ENCODE measurements at places on chromosomes 5 and 9. TPM values are rescaled to one million over a fixed set of nuclear protein-coding genes. Genes with fewer than 3 reads are reported as not detected.

The REXO4 gene
- total RNA-seq: 25.0 TPM

The RAD1 gene
- total RNA-seq: 43.8 TPM

The PPP2CA gene
- 158 TPM for total RNA-seq

The PCDHB7 gene
- total RNA-seq: not detected

The PFDN1 gene
- 56.3 TPM for total RNA-seq

The HK3 gene
- total RNA-seq: 0.46 TPM

DNA sequence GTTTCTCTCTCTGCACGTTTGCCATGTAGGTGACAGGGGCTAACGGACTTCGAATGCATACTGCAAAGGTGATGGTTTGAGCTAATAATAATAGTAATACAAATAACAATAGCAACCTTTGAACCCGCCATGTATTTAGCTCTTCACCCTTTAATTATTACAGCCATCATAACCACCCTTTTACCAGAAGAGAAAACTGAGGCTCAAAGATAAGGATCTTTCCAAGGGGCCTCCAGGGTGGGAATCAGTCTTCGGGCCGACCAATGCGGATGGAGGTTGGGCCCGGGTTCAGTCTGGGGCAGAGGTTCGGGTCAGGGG, 494 bp downstream of the CDKN2AIPNL start:
- no peaks in the 10 kb centered on the region for H3K36me3 ChIP-seq
- H3K27ac ChIP-seq: peak overlapping the region; percentile 89
- H3K4me1 ChIP-seq: peaks cover 49% of the 10 kb centered on the region
- DNase-seq: no peak
- no peaks in the 10 kb centered on the region for H3K27me3 ChIP-seq

- no peak for DNase-seq
- H3K27me3 ChIP-seq: no peaks in the 10 kb centered on the region
- H3K4me1 ChIP-seq: no peaks in the 10 kb centered on the region
- H3K36me3 ChIP-seq: no peaks in the 10 kb centered on the region
These were observed 324.8 kb downstream of the PRELID2 start for GRCh38 chr5:145510324-145510723.

- H3K4me1 ChIP-seq: no peaks in the 10 kb centered on the region
- H3K27me3 ChIP-seq: peaks cover 17% of the 10 kb centered on the region
- H3K27ac ChIP-seq: no peak overlapping the region
- no peak for DNase-seq
- H3K4me3 ChIP-seq: no peak overlapping the region
These were observed 116.6 kb upstream of the GAS1 start for GRCh38 chr9:87063871-87064270.

DNA sequence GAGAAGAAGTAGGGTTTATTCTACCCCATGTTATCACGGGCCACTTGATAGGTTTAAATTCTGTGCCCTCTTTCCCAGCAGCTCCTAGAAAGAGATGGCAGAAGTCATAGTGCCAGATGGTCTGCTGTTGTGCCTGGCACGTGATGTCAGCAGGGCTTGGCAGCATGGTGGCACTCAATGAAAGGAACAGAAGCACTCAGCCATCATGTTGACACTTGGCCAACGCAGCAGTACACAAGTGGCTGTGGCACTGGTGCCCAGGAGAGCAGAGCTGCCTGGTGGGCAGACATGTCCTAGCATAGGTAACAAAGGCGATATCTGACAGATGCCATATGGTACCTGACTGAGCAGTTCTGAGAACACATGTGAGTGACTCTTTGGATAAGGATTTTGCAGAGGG, 796.4 kb upstream of the ACO1 start:
- no peak overlapping the region for H3K27ac ChIP-seq
- H3K4me3 ChIP-seq: no peak overlapping the region
- DNase-seq: no peak

GRCh38 chr5:62283861-62284260, 22.1 kb upstream of the KIF2A start:
- peaks cover 60% of the 10 kb centered on the region for H3K4me1 ChIP-seq
- H3K36me3 ChIP-seq: peaks cover 30% of the 10 kb centered on the region
- H3K27me3 ChIP-seq: no peaks in the 10 kb centered on the region
- no peak overlapping the region for H3K4me3 ChIP-seq
- peak overlapping the region; percentile 98 for H3K27ac ChIP-seq
- DNase-seq: no peak

GRCh38 chr9:90546200-90546599, 96.4 kb downstream of the DIRAS2 start:
- H3K27ac ChIP-seq: no peak overlapping the region
- H3K4me3 ChIP-seq: no peak overlapping the region
- H3K36me3 ChIP-seq: no peaks in the 10 kb centered on the region
- H3K4me1 ChIP-seq: no peaks in the 10 kb centered on the region

GRCh38 chr5:169812786-169813185, 167.5 kb downstream of the INSYN2B start:
- H3K27me3 ChIP-seq: no peaks in the 10 kb centered on the region
- H3K4me1 ChIP-seq: peaks cover 6% of the 10 kb centered on the region
- no peak overlapping the region for H3K4me3 ChIP-seq
- H3K36me3 ChIP-seq: peaks cover 11% of the 10 kb centered on the region

GRCh38 chr5:139747583-139748504, 47.8 kb upstream of the PSD2 start:
- H3K4me3 ChIP-seq: peak overlapping the region; percentile 75
- no peak overlapping the region for H3K27ac ChIP-seq
- peaks cover 48% of the 10 kb centered on the region for H3K4me1 ChIP-seq
- peak; percentile 69 for DNase-seq

GRCh38 chr5:165538065-165538464, 2032.6 kb downstream of the MAT2B start:
- H3K27me3 ChIP-seq: no peaks in the 10 kb centered on the region
- DNase-seq: no peak
- no peak overlapping the region for H3K4me3 ChIP-seq
- no peak overlapping the region for H3K27ac ChIP-seq
- no peaks in the 10 kb centered on the region for H3K36me3 ChIP-seq

- peaks cover 25% of the 10 kb centered on the region for H3K27me3 ChIP-seq
- peaks cover 5% of the 10 kb centered on the region for H3K4me1 ChIP-seq
- DNase-seq: no peak
These were observed 154.3 kb upstream of the PITX1 start for GRCh38 chr5:135188233-135188914.

GRCh38 chr9:311841-312240, 97.2 kb downstream of the DOCK8 start:
- no peaks in the 10 kb centered on the region for H3K27me3 ChIP-seq
- no peak overlapping the region for H3K27ac ChIP-seq
- peaks cover 4% of the 10 kb centered on the region for H3K36me3 ChIP-seq
- no peak for DNase-seq

GRCh38 chr5:52878656-52879055, 90.9 kb downstream of the ITGA1 start:
- H3K27ac ChIP-seq: no peak overlapping the region
- no peak overlapping the region for H3K4me3 ChIP-seq
- no peak for DNase-seq
- H3K36me3 ChIP-seq: peaks cover 2% of the 10 kb centered on the region

DNA sequence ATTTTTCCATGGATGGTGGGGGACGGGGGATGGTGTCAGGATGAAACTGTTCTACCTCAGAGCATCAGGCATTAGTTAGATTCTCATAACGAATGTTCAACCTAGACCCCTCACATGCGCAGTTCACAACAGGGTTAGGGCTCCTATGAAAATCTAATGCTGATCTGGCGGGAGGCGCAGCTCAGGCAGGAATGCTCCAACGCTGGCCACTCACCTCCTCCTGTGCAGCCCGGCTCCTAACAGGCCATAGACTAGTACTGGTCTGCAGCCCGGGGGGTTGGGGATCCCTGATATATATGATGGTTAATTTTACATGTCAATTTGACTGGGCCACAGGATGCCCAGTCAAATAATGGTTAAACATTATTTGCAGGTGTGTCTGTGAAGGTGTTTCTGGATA, 199.0 kb upstream of the NR4A3 start:
- H3K27ac ChIP-seq: no peak overlapping the region
- H3K36me3 ChIP-seq: no peaks in the 10 kb centered on the region
- no peaks in the 10 kb centered on the region for H3K27me3 ChIP-seq
- DNase-seq: no peak
- no peak overlapping the region for H3K4me3 ChIP-seq

DNA sequence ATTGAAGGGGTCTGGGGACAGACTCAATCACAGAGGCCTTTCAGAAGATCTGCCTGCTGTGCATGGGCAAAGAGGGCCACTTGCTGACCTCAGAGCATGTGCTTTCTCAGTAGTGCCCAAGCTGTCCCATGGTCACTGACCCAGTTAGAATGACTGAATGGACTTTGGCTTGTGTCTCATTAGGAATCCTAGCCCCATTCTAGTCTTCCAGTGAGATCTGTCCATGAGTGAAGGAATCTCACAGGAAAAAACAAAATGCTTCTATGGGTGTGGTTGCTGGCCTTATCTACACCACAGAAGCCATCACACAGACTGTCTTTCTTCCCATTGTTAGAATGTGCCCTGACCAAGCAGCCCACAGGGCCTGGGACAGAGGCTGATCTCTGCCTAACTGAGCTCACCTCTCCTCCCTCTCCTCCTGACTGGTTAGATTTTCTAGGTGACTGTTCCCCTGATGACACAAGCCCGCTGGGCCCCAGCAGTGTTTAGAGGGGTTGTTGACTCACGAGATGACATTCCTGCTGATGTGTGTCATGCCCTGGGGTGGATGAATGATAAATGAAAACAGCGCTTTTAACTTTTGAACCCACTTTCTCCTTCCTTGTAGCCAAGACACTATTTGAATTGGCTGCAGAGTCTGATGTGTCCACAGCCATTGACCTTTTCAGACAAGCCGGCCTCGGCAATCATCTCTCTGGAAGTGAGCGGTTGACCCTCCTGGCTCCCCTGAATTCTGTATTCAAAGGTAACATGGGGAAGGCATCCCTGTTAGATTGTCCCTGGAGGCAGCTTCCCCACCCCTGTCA, 24.8 kb downstream of the TGFBI start:
- H3K36me3 ChIP-seq: no peaks in the 10 kb centered on the region
- H3K4me1 ChIP-seq: no peaks in the 10 kb centered on the region
- no peak overlapping the region for H3K4me3 ChIP-seq
- DNase-seq: no peak
- no peaks in the 10 kb centered on the region for H3K27me3 ChIP-seq

DNA sequence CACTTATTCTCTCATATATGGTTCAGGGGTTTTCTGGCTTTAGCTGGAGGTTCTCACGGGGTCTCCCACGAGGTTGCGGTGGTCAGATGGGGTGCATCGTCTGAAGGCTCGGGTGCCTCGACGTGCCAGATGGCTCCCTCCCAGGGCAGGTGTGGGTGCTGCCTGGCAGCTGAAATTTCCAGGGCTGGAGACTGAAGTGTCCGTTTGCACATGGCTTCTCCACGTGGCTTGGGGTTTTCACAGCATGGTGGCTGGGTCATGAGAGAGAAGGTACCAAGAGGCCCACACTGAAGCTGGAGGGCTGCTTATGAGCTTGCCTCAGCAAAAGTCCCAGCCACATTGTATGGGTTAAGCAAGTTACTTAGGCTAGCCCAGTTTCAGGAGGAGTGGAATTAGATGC, 218.6 kb downstream of the AGTPBP1 start:
- H3K27ac ChIP-seq: no peak overlapping the region
- H3K36me3 ChIP-seq: no peaks in the 10 kb centered on the region
- H3K4me3 ChIP-seq: peak overlapping the region; percentile 82

- no peak overlapping the region for H3K4me3 ChIP-seq
- H3K4me1 ChIP-seq: no peaks in the 10 kb centered on the region
- H3K27ac ChIP-seq: no peak overlapping the region
- no peaks in the 10 kb centered on the region for H3K36me3 ChIP-seq
- H3K27me3 ChIP-seq: no peaks in the 10 kb centered on the region
These were observed 493.2 kb upstream of the KLF4 start for GRCh38 chr9:107982745-107983144.

DNA sequence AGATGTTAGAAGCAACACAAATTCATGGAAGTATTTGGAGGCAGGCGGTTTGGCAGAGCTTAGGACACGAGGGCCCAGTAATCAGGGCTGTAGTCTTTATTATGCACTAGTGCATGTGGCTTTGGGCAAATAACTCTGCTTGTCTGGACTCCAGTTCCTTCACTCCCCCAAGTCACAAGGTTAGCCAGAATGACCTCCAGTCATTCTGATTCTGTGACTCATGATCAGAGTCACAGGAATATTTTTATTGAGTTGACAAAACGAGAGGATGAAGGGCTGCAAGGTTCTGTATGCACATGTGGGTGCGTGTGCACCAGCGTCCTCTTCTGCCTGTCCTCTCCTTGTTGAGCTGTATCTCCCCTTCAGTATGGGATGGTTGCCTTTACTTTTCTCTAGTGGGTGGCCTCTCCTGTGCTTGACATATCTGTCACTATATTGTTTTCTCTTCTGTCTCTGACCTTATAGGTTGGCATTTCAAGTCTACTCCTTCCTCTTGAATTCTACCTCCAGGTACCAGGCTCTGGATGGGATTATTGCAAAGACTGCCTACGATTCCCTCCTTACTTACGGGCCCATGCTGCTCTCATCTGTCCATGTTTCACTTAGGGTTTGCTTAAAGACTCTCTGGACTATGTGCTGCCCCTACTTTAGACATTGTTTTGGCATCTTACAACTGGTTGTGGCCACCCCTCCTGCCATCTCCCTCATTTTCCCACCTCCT, 94.6 kb downstream of the KDM4C start:
- H3K36me3 ChIP-seq: peaks cover 7% of the 10 kb centered on the region
- H3K27me3 ChIP-seq: no peaks in the 10 kb centered on the region
- H3K27ac ChIP-seq: no peak overlapping the region
- no peak for DNase-seq
- no peak overlapping the region for H3K4me3 ChIP-seq
- no peaks in the 10 kb centered on the region for H3K4me1 ChIP-seq

DNA sequence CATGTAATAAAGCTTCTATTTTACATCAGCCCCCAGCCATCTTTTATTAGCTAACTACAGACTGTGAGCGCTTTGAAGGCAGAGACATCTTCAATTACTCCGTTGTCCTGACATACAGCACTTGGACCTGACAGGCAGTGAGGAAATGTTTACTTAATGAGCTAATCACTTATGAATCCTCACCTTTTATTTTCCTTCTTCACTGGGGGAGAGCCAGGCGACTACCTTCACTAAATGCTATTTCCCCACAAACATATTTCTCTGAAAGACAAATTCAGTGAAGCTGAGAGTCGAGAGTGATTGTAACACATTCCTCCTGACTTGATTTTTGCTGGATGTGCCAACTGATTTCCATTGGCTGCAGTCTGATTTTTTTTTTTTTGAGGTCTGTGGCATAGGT, 192.1 kb upstream of the CLINT1 start:
- H3K4me1 ChIP-seq: no peaks in the 10 kb centered on the region
- no peak overlapping the region for H3K4me3 ChIP-seq
- H3K27me3 ChIP-seq: peaks cover 28% of the 10 kb centered on the region
- no peak overlapping the region for H3K27ac ChIP-seq
- no peak for DNase-seq
- no peaks in the 10 kb centered on the region for H3K36me3 ChIP-seq

DNA sequence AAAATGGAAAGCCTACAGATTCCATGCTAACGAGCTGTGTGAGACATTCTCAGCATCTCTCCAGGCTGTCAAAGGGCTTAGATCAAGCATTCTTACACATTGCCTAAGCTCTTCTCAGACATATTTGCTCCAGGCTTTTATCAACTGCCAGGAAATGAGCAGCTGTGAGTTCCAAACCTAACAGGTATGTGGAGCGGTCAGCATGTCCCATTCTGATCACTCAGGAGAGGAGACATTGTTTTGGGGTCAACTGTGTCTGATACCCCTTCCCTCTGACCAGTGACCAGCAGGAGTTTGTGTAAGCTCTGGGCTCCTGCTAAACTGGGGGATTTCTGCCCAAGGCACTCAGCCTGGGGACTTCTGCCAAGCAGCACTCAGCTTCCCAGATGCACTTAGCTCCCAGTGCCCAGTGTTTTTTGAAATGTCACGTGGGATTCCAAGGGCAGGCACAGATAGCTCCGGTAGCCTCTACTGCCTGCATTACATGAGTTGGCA, 229.1 kb downstream of the SEC61B start:
- no peaks in the 10 kb centered on the region for H3K36me3 ChIP-seq
- H3K27me3 ChIP-seq: peaks cover 47% of the 10 kb centered on the region
- no peak overlapping the region for H3K27ac ChIP-seq
- DNase-seq: no peak
- H3K4me3 ChIP-seq: no peak overlapping the region

All from activated T-cell treated with anti-CD3 and anti-CD28 coated beads, Interleukin-2, amount 50 U/mL, for 72 hours (primary cell).